ENCODE measurements at places on chromosomes 7 and 10.

DNA sequence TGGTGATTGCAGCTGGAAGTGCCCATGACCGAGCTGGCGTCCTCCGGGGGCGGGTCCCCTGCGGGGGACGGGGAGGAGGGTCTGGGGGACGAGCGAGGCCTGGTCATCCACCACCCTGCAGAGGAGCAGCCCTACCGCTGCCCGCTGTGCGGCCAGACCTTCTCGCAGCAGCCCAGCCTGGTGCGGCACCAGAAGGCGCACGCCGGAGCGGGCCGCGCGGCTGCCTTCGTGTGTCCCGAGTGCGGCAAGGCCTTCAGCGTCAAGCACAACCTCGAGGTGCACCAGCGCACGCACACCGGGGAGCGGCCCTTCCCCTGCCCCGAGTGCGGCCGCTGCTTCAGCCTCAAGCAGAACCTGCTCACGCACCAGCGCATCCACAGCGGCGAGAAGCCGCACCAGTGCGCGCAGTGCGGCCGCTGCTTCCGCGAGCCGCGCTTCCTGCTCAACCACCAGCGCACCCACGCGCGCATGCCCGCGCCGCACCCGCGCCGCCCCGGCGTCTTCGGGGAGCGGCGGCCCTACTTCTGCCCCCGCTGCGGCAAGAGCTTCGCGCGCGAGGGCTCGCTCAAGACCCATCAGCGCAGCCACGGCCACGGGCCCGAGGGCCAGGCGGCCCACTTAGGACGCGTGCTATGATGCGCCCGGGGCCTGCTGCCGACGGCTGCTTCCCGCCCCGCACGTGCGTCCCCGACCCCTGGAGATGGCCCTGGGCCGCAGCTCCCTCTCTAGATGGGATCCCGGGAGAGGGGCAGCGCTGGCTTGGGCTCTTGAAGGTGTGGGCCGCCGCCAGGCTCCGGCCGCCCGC is 28.7 kb downstream of the ZNF775 start:
- no peak for DNase-seq

- DNase-seq: no peak
Observed at GRCh38 chr10:84407388-84408049, 79.1 kb downstream of the CCSER2 start.

DNA sequence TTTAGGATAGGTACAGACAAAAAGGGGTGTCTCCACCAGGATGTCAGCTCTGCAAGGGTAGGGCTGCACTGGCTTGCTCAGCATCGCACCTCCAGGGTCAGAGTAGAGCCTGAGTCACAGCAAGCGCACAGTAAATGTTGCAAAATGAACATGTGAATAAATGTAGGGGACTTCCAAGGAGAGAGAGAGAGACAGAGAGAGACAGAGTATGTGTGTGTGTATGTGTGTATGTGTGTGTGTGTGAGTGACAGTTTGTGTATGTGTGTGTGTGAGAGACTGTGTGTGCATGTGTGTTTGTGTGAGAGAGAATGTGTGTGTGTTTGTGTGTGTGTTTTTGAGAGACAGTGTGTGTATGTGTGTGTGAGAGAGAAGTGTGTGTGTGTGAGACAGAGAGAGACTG is 163.3 kb downstream of the RPS24 start:
- DNase-seq: peak; percentile 45

- DNase-seq: no peak
Observed at GRCh38 chr10:124875596-124875995, 66.3 kb upstream of the ZRANB1 start.
